ENCODE measurements at places on chromosomes 1 and 21.
A peak's percentile ranks its signal among the peaks of the same experiment; 100 is the strongest.

DNA sequence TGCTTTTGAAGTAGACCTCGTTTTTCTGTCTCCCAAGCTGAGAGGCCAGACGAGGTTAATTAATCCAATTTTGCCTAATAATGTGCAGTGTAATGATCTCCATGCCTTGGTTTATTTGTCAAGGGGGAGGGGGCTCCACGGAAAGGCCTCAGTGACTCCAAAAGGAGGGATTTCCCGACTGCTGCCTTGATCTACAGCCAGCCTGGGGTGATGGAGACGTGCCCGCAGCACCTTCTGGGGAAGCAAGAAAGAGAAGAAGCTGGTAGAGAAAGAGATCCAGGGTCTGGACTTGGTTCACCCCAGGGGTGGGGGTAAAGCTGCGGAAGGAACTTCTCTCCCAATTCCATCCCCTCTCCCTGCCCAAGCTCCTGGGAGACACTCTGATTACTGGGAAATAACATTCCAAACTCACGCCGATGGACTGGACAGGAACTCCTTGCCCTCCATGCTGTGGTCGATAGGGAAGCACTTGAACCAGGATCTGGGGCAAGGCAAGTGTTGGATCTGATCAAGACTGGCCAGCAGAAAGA lies 44.1 kb upstream of the SIM2 start:
- no peak for DNase-seq

- DNase-seq, result no peak
Observed at GRCh38 chr21:15742052-15742670, 12.4 kb downstream of the USP25 start.

- no peak for DNase-seq
Observed at GRCh38 chr1:174194461-174194860, 35.1 kb downstream of the RABGAP1L start.

- DNase-seq, result peak; percentile 26
Observed at GRCh38 chr1:48677306-48678287, 99.1 kb downstream of the BEND5 start.
